Esophagus mucosa (tissue), 1 donor: ENCODE measurements at places on chromosomes 11 and 22. TPM values are rescaled to one million over a fixed set of nuclear protein-coding genes. Genes with fewer than 3 reads are reported as not detected.

DNA sequence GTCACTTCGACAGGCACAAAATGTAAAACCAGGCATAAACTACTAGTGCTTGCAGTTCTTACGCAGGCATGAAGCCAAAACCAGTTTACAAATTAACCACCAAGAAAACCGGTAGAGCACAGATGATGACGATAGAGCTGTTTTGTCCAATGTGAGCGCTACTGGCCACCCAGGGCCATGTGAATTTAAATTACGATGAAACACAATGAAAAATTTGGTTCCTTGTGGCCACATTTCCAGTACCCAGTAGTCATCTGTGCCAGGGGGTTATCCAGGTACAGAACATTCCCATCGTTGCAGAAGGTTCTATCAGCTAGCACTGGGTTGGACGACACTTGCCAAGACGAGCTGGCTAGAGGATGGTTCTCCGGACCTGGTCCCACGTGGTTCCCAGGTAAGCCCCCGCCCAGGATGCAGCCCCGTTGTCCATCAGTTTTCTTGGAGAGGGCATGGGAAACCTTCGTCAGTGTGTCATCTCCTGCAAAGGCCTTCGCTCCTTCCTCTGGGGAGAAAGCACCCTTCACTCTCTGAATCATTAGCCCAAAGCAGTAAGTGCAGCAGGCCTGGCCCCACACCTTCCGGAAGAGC, 1.1 kb upstream of the CD81 start:
- ATAC-seq, result no peak

GRCh38 chr22:20660441-20661054, 113.4 kb upstream of the SERPIND1 start:
- no peak for ATAC-seq

DNA sequence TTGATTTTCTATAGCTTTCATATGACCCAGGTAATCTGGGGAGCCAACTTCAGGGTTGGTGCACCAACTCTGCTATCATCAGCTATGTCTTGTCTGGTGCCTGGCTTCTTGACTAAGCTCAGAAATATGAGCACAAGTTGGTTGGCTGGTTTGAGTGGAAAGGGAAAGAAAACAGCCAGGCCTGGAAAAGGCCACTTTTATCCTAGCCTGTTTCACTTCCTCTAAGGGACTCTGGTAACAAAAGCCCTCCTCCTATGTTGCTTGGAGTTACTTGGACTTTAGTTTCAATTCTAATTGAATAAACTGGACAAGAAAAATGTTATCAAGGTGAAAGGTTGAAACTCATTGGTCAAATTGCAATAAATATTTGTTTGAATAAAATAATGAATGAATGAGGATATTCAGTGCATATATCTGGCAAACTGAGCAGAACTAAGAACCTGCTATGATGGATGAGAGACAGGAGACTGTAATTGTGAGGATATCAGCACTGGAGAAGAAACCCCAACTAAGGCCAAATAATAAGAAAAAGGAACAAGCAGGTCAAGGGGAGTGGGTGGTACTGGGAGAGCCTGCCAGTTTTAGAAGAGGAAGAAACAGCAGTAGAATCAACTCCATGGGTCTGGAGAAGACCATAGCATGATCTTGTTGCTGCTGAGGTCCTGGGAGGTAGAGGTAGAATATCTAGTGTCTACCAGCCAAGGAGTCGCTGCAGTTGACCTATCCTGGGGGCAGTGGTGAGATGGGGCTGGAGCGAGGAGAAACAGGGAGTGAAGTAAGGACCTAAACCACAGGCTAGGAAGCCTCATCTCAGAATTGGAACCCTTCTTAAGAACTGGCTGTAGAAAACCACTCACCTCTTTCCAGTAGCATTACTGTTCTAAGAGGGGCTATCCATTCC, 8.2 kb downstream of the ROBO4 start:
- no peak for ATAC-seq

- no peak for ATAC-seq
These were observed 3.3 kb upstream of the AMBRA1 start for GRCh38 chr11:46597155-46597554.

DNAJB7 gene
- not detected for total RNA-seq
